ENCODE measurements at places on chromosomes 16 and 17. TPM values are rescaled to one million over a fixed set of nuclear protein-coding genes. Genes with fewer than 3 reads are reported as not detected.

CACNA1H gene
- total RNA-seq, result 1.9 TPM

CRYBA1 gene
- not detected for total RNA-seq

- no peak for ATAC-seq
Observed at GRCh38 chr17:72590382-72590781, 469.6 kb downstream of the SOX9 start.

GRCh38 chr16:77157346-77158058, 33.5 kb upstream of the MON1B start:
- no peak for ATAC-seq

DNA sequence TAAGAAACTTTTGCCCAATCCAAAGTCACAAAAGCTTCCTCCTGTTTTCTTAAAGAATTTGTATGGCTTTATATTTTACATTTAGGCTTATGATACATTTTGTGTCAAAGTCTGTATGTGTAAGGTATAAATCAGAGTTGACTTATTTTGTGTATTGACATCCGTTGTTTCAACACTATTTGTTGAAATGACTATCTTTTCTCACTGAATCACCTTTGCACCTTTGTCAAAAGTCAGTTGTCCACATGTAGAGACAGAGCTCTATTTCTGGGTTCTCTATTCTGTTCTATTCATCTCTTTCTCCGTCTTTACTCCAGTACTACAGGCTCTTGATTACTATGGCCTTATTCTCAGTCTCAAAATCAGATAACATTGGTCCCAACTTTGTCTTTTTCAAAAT, 73.2 kb downstream of the C16orf78 start:
- ATAC-seq, result no peak

DNA sequence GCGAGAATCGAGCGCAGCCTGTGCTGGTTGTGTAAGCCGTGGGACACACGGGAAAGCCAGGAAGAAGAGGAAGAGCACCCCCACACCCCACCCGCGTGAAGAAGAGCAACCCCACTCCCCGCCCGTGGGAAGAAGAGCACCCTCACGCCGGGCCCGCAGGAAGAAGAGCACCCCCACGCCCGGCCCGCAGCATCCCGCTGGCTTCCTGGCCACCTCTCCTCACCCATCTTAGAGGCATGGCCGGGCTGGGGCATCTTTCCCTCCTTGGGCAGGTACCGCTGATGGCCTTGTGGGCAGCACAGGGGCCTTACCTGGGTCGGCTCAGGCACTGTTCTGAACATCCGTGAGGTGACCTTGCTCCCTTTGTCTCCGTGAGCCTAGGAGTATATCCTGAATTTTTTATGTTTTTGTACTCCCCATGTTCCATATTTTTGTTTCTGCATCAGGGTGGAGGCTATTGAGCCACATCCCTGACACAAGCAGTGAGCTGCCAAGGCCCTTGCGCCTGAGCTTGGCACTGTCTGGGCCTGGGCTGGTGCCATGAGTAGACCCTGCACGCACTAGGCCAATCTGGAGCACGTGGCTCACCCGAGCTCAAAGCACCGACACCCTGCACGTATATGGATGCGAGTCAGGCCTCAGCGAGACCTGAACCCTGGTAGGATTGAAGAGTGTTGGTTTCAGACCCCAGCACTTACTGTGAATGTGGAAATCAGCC, 71.4 kb upstream of the KCTD5 start:
- ATAC-seq, result no peak

GRCh38 chr17:29621751-29622194, 939 bp downstream of the CORO6 start:
- no peak for ATAC-seq

DNA sequence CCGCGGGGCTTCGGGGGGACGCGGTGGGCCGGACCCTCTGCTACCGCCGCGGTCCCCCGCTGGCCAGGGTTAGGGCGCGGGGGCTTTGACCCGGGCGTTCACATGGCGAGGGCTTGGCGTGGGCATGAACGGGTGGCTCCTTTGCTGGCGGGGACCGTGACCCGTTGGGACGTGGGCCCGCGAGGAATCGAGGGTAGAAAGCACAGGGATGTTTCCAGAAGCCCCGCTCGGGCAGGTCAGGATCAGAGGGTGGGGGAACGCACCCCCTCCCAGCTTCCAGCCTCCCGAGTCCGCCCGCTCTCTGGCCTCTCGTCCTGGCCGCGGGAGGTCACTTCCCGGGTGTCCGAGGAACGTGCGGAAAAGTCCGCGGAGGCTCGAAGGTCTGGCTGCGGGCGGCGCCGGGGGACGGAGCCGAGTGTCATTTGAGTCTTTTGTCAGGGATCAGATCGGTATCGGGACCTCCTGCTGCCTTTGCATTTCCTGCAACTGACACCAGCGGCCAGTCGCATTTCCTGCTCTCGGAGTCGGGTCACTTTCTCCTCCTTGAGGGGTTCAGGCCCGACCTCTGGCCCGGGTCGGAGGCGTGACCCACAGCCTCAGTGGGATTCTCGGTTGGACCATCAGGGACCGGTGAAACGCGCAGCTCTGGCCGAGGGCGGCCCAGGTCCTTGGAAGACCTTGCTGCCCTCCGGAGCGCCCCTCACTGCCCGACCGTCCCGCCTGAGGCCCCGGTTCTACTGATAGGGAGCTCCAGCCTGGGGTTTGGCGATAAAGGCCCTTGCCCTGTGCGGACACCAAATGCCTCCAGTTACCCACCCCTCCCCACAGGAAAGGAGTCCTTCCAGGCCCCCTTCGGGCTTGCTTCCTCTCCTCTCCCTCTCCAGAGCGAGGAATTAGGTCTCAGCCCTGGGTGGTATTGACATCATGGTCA, 702 bp upstream of the WNT3 start:
- peak; percentile 31 for ATAC-seq

DNA sequence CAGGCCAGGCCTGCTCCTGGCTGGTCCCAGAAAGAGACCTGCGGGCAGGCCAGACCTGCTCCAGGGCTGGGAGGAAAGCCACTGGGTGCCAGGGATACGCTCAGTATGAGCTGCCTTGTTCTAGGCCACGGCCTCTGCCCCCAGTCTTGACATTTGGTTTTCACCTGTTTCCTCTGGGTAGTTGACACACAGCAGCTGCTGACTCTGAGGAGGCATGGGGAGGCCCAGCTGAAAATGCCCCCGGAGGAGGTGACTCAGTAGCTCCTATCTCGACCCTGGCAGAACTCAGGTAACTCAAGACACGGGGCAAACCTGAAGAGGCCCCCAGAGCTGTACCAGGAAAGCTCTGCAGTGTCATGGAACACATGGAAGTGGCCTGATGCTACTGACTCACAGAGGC, 13.9 kb upstream of the ADGRG1 start:
- peak; percentile 66 for ATAC-seq
